ENCODE measurements at places on chromosomes 2 and 18.

DNA sequence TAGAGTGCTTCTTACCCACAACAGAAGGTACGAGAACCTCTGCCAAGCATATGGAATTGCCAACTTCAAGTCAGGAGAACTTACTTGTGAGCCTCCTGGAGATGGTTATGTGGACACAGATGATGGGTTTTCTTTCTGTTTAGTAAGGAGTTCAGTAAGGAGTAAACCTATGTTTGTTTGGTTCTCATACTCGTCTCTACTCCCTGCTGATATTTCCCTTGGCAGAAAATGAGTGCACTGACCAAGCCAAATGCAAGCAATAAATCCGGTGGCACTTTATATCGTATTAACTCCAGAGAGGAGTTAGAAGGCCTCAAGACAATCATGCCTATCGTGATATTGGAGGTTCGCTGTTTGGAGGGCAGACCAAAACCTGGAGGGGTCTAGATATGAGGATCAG lies 83.2 kb upstream of the CYP1B1 start:
- DNase-seq: no peak

DNA sequence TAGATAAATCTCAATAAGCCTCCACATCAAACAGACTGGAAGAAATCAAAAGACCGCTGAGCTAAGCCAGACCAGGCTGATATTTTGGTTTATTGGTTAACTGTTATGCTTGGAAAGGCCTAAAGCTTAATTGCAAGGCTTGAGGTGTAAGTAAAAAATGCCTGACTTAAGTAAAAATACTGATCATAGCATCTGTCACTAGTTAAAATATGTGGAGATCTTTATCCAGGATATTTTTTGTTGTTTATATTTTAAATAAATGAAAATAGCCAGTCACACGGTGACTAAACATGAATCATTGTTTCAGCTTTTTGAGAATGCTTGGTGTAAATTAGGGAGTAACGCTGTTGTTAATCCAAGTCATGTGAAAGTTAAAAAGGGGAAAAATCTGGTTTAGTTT lies 127.9 kb downstream of the THADA start:
- DNase-seq: no peak

DNA sequence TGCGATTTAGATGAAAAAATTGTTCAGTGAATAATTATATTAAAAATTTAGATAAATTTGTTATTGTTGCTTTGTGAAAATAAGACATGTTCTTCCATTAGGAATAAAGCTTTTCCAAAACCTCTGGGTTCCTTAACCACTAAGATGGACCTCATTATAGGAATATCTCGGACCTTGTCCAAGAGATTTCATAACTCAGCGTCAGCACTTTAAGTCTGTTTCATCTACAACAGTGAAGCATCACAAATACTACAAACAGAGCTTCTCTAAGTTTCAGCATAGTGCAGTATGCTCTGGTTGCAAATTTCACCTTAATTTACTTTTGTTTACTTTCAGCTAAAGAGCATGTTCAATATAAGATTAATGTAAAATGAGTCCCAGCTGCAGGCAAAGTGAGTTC lies 150.3 kb downstream of the UBE2E3 start:
- DNase-seq: no peak

DNA sequence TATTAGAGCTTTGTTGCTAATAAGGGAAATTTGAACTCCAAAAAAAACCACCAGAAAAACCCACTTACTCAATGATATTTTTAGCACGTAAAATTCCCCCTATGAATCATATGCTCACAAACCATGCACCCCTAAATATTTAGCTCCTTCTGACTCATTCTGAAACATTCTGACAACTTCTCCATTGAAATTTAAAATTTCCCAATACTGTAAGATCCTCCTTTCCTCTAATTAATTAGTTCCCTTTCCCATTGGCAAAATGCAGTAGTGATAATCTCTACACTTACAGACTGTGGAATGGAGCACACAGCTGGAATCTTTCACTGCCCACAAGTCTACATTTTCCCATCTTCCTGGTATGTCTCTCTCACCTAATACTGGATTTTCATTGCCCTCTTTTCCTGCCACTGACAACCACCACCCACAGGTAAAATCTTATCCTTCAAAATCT lies 215.8 kb upstream of the ACVR2A start:
- no peak for DNase-seq

DNA sequence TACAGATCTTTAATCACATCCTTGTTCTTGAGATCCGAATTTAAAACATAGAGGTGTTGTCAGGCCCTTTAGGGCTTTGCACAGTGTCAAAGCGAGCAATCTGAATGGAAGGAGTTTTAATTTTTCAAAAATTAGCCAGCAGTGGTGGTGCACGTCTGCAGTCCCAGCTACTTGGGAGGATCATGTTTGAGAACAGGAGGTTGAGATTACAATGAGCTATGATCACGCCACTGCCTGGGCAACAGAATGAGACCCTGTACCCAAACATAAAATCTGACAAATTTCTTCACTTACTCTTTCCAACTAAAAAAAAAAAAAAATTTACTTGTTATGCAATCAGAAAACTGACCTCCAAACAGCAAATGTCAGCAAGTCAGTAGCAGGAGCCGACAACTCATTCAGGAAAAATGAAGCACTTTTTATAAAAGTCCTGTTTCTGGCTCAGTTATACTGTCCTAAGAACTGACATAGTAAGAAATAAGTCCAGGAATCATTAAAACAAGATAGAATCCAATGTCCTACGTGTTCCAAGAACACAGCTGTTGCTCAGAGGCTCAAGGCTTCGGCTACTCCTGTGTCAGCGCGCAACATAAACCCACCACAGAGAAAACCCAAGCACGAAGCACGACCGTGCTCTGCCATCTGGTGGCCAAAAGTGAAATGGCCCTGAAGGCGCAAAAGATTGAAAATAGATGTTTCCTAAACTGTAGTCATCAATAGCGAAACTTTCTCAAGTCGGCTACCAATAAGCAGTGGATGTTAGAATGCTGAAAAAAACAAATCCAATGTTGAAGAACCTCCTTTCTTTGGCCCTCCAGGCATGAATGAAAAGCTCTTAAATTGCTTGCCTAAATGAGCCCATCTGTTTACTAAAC lies 138.1 kb downstream of the INO80D start:
- peak; percentile 37 for DNase-seq

DNA sequence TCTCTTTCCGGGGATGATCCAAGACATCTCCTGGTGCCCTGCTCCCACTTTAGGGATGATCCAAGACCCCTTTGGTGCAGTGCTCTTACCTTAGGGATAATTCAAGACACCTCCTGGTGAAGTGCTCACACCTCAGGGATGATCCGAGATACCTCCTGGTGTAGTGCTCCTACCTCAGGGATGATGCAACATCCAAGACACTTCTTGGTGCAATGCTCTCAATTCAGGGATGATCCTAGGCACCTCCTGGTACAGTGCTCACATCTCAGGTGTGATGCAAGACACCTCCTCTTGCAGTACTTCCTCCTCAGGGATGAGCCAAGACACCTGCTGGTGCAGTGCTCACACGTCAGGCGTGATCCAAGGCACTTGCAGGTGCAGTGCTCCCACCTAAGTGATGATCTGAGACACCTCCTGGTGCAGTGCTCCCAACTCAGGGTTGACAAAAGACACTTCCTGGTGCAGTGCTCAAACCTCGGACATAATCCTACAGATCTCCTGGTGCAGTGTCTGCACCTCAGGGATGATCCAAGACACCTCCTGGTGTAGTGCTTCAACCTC lies 122.3 kb downstream of the ASB1 start:
- DNase-seq: no peak

- DNase-seq: no peak
Observed at GRCh38 chr18:58937071-58937886, 72.6 kb downstream of the ZNF532 start.

GRCh38 chr2:74851191-74851566 lies 17.3 kb downstream of the HK2 start:
- DNase-seq: no peak

DNA sequence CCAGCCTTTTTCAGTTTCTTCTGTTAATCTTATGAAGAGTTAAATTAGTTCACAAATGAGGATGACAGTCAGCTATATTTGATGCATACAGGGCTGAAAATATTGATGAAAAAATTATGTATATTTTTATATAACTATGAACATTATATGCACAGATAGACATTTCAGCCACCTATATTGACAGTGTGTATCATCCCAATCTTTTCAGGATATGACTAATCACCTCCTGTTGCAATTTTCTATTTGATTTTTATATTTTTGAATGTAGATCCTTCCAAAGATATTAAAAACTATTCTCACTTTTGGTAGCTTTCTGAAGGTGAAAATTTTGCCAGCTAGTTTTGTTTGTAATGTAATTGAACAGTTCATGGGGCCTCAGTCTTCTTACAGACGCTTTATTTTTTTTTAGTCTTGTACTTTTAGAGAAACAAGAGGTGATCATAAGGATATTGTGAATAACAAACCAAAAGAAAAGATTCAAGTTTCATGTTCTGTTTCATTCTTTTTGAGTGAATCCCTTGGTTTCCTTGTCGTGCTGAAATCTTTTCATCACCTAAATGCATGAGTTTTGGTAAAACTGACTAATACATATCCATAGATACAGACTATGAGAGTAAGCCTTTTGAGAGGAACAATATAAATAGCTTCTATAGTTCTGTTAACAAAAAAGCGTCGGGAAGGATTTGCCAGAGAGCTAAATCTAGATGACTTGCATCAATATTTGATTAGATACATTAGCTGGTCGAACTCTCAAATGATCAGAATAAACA lies 123.1 kb downstream of the ARHGAP15 start:
- no peak for DNase-seq

- no peak for DNase-seq
Observed at GRCh38 chr18:3857544-3857943, 407.6 kb downstream of the TGIF1 start.

DNA sequence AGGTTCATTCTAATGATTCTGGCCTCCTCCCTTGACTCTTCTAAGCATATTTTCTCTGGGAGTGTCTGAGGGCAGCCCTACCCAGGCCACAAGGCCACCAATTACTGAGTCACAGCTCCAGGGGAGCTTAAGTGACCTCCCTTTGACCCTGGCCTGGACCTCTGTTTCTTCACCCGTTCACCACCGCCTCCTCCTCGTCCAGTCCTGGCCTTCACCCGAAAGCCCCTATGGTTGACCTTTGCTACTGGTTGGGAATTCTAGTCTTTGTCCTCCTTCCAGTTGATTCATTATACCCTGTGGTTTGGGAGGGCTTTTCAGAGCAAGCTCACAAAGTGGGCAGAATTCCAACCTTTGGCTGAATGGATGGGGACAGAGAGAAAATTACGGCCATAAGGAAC lies 72.6 kb downstream of the NRP2 start:
- no peak for DNase-seq

DNA sequence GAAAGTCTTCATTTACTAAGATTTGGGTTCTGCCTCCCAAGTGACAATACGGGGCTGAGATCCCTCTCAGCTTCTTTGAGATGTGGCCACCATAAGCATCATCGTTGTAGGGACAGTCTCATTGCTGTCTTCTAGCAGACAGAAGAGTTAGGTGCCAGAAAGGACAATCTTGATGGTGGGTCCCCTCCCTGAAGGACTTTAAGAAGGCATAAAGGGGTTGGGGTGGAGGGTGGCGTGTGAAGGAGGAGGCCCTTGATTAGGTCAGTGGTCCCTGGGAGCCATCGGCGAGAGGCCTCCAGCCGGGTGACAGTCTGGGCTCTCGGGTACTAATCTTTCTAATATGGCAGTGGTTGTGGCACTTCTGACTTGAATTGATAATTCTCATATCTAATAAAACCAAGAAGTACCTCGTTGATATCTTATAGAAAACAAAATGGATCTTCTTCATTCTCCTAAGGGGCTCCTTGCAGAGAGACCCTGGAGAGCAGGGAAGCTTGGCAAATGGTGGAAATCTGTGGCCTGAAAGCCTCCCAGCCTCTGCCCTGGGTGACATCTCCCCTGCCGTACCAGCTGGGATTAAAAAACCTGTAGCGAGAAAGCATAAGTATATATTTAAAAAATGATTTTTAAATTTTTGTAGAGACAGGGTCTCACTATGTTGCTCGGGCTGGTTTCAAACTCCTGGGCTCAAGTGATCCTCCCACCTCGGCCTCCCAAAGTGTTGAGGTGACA lies 7.2 kb upstream of the PSMD1 start:
- no peak for DNase-seq

- DNase-seq: no peak
Observed at GRCh38 chr2:181374781-181375675, 82.2 kb upstream of the ITGA4 start.

- DNase-seq: no peak
Observed at GRCh38 chr2:154013514-154013913, 141.8 kb downstream of the GALNT13 start.

- DNase-seq: no peak
Observed at GRCh38 chr2:143117225-143117624, 12.0 kb upstream of the ARHGAP15 start.

DNA sequence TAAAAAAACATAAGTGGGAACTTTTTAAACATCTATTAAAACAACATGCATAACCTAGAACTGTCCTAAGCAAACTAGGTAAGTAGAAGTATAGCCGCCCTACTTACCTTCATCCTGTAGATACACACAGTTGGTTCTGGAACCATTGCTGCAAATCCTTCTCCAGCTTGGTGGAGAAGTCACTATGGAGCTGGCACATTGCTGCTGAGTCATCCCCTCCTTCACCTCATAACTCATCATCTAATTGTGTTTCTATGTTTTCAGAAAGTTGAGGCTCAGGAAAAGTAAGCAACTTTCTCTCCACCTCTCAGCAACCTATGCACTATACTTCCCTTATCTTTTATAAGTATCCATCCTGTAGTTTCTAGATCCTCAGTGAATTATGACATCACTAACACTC lies 269.8 kb upstream of the MMADHC start:
- no peak for DNase-seq

DNA sequence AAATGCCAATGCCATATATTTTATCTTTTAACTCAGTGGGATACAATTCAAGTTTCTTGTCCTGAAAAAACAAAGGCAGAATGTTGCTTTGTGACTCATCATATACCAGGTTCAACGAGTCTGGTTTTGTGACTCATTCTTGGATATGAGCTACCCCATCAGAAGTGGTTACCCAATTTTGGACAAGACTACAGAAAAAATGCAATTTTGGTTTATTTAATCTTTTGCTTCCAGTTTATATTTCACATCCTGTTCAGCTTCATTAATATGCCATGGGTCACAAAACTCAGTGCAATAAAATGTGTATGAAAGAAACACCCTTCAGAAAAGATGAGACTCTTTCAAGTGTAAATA lies 25.0 kb downstream of the FN1 start:
- DNase-seq: no peak

GRCh38 chr18:56068701-56069100 lies 480.7 kb upstream of the TCF4 start:
- no peak for DNase-seq

DNA sequence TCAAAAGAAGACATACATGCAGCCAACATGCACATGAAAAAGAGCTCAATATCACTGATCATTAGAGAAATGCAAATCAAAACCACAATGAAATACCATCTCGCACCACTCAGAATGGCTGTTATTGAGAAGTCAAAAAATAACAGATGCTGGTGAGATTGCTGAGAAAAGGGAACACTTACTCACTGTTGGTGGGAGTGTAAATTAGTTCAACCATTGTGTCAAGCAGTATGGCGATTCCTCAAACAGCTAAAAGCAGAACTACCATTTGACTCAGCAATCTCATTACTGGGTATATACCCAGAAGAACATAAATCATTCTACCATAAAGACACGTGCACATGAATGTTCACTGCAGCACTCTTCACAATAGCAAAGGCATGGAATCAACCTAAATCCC lies 95.5 kb upstream of the XIRP2 start:
- DNase-seq: no peak

Data from CD4-positive, alpha-beta T cell treated with Interleukin-6 at 100 ng/mL for 8 hours (primary cell).